ENCODE measurements at places on chromosomes 6 and 20.

DNA sequence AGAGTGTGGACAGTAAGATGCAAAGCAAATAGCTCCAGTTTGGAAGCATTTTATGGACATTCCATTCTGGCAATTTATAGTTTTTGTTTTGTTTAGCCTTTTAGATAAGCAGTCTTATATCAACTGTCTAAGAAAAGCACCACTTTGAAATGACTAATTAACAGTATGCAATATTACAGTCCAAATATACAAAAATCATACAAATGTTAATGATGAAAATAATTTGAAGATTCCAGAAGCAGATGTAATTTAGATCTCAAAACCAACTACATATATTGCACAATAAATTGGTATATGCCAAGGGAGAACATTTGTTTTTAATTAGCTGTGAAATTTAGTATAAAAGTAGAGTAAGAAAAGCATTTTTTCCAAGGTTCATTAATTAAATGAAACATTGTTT is 158.8 kb downstream of the KIF6 start:
- no peak for DNase-seq

GRCh38 chr20:37742131-37742530 is 48.3 kb downstream of the CTNNBL1 start:
- DNase-seq: no peak

DNA sequence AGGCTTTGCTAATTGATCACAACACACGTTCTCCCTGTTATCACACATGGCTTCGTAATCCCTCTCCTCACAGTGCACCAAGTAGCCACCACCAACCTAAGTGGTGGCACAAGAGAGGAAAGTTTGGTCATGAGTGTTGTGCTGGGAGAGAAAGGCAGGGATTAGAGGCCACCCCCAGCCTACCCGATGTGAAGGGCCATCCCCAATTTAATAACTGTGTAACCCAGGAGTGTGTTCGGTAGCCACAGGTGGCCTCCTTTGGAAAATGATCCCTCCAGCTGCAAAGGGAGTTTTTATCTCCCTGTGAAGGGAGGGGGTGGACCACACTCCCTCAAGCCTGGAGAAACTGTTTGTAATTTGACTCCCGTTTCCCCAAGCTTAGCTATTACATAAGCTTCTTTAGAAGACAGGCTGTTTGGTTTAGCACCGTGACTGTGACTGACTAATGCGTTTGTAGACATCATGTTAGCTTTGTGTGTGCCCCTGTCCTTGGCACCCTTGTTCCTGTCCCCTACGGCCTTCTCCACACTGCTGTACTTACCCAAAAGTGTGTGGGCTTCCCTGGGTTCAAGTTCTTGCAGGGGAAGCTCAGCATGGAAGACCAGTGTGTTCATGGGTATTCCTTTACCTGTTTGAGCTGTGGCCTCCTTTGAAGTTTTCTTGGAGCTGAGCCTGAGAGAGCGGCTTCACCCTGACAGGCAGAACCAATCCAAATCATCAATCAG is 20.6 kb downstream of the PPP1R16B start:
- DNase-seq: no peak

DNA sequence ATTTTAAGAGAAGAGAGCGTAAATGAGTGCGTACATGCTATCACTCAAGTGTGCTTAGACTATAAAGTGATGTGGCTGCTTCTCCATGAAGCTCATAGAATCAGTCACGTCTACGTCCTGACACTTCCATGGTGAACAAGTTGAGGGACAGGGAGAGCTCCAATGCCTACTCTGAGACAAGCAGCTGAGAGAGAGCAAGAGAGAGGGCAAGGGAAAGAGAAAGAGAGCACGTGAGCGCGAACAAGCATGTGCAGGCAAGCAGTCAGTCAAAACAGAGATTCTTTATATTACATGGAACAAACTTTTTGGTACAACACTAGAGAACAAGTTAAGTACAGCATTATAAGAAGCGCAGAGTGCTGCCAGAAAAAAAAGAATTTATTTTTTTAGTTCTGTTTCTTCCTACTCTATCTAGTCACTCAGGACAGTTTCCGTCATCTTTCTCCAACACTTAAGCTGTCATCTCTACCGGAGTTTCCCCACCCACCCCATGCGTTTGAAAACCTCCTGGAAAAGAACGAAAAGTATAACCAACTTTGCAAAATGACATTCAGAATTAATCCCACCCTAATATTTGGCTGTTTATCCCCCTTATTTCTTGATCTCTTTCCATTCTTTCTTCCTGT is 61.8 kb downstream of the EPB41L2 start:
- no peak for DNase-seq

DNA sequence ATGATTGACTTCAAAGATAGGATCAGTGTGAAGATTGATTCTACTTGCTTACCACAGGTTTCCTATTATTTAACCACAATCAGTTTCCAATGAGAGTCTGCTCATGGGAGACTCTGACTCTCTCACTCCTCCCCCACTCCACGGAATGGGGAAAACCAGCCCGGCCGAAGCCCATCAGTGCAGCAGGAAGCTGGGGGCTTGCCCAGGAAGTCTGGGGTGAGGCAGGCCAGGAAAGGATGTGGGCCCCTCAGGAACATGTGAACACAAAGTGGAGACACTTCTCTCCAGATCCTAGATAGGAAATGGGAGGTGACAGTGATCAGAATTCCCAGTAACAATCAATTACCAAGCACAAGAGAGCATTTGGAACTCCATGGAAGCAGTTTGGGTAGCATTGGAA is 144.2 kb downstream of the TTLL2 start:
- no peak for DNase-seq

GRCh38 chr6:44100088-44100550 is 27.1 kb downstream of the MRPL14 start:
- DNase-seq: no peak

DNA sequence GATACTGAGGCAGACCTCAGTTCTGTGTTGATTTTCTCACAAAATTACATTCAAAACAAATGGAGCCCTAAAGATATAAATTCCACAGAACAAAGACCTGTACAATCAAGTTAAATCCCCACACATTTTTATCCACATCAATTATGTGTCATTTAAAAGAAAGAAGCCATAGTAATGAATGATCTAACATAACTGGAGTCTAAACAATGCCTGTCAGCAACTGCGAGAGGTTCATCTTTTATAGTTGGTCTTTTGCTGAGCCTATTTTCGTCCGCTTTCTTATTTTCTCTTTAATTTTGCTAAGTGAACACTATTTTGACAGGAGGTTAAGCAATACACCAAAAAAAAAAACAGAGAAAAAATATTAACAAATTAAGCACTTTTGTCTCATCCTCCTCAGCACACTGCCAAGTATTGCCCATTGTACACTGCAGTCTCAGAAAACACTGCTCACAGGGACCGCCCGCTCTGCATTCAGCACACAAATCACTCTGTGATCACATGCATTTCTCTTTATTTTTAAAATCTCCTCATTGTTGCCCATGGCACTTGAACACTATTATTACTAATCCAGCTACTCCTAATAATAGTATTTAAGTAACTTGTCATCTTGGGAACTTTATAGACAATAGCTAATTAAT is 140.8 kb downstream of the BTBD9 start:
- DNase-seq: no peak

DNA sequence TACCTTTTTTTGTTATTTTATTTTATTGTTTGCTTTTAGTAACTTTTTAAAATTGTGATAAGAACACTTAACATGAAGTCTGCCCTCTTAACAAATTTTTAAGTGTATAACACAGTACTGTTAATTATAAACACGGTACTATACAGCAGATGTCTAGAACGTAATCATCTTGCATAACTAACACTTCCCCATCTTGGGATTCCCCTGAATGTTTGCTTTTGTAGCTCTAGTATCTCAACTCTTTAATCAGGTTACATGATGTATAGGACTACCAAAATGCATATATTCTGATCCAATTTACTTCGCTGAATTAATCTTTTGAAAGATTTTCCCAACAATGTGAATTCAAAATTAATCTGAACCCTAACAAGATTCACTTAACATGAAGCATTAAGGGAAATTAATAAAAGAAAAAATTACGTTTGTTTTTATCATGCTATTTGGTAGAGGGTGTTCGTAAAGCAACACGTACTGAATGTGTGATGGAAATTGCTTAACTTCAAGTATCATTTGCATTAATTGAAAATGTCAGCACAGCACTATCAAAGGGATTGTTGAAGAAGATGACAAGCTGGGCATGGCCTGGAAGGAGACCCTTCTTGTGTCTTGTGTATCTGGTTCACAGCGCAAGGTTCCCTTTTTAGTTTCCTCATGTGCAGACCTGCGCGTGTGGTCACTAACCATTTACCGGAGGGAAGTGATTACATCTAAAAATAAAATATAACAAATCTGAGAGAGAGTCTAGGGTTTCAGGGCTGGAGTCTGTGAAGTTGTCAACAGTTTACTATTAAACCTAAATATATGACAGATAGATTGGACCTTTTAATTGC is 15.2 kb downstream of the COL19A1 start:
- DNase-seq: no peak

GRCh38 chr6:2714111-2714895 is 36.4 kb downstream of the MYLK4 start:
- no peak for DNase-seq
